ENCODE measurements at places on chromosomes 11 and 22.

GRCh38 chr11:9821008-9821752 lies 157.3 kb downstream of the SWAP70 start:
- no peak for DNase-seq

DNA sequence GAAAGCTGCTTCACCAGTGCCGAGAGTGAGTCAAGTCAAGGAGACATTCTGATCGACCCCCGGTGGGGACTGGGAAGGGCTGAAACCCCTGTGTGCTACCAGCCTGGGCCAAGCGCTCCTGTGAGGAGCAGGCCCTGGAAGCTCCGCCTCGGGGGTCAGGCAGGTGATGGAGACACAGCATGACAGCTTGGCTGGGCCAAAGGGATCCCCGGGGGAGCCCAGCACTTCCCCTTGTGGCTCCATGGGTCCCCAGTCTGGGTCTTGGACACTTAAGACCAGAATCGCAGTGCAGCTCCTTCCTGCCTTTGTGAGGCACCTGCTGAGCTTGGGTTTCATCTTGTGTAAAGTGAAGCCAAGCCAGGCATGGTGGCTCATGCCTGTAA lies 89.2 kb downstream of the MORC2 start:
- no peak for DNase-seq

GRCh38 chr11:100932474-100933100 lies 197.0 kb downstream of the PGR start:
- no peak for DNase-seq

DNA sequence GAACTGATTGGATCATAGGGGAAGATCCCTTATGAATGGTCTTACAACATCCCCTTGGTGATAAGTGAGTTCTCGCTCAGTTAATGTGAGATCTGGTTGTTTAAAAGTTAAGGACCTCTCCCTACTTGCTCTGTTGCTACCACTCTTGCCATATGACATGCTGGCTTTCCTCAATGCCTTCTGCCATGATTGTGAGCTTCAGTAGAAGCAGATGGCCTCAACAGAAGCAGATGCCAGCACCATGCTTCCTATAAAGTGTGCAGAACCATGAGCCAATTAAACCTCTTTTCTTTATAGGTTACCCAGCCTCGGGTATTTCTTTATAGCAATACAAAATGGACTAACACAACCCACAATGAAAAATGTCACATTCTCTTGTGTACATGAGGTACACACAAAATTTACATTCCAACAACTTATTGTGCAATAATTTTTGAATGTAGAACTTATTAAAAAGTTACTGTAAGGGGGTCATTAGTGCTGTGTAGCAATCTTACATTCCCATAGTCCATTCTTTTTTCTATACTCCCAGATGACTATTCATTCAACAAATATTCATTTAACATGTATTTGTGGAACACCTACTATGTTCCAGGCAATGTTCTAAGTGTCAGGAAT lies 10.3 kb downstream of the CYP2R1 start:
- DNase-seq = no peak

DNA sequence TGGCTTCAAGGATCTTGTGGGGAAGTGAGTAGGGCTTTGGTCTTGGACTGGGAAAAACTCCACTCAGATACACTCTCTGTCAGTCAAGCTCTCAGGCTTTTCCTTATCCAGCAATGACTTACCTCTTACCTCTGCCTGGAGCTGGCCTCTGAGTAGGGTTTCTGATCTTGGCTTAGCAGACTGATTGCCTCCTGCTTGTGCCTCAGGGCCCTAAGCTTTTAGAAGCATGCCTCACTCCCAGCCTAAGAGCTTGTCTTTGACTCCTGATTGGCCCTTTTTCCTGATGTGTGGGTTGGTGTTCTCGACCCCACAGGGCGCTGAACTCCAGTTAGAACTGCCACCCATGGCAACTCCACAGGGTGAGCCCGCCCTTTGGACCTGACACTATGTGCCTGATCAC lies 275.0 kb downstream of the ST3GAL4 start:
- DNase-seq = no peak

DNA sequence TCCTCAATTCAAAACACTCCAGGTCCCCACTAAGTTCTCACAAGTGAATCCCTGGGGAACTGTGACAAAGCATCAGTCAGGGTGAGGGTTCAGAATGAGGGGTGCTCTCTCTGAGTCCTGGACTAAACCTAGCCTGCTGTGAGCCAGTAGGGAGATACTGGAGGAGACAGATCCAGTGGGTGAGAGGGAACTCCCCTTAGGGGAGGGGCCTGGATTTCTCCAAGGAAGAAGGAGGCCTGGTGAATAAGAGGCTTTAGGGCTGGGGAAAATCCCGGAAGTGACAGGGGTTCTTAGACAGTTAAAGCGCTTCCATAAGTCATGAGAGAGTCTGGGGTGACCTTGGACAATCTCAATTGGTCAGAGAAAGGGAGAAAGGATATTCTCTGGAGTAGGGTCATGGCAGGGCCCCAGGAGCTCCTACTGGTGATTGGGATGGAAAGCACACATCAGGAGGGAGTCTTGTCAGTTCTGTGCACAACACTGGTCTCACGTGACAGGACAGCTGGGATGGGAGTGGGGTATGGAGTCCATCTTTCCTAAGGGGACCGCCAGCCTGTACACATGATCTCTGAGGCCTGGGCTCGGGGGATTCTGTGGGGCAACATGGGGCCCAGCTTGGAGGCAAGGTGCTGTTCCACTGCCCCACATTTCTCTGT lies 1.5 kb downstream of the TBC1D10A start:
- no peak for DNase-seq

DNA sequence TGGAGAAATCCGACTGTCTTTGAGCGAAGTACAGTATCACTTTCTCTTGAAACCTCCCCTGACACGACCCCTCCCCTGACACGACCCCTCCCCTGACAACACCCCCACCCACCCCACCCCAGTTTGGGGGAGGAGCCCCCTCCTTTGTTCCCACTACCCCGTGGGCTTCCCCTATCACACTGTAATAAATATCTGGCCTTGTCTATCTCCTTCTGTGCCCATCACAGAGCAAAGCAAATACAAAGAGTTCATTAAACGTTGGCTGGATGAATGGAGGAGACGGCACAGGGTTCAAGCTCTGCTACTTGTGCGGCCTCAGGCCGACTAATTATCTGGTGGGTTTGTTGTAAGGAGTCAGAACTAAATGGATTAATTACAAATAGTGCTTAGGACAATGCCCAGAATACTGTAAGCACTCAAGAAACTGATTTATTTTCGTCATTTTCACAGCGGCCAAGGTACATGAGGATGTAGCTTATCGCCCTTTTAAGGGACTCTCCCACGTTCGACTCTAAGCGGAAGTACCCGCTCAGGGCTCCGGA lies 628 bp upstream of the GGA1 start:
- DNase-seq = no peak

GRCh38 chr11:126538071-126538470 lies 182.6 kb downstream of the ST3GAL4 start:
- no peak for DNase-seq

DNA sequence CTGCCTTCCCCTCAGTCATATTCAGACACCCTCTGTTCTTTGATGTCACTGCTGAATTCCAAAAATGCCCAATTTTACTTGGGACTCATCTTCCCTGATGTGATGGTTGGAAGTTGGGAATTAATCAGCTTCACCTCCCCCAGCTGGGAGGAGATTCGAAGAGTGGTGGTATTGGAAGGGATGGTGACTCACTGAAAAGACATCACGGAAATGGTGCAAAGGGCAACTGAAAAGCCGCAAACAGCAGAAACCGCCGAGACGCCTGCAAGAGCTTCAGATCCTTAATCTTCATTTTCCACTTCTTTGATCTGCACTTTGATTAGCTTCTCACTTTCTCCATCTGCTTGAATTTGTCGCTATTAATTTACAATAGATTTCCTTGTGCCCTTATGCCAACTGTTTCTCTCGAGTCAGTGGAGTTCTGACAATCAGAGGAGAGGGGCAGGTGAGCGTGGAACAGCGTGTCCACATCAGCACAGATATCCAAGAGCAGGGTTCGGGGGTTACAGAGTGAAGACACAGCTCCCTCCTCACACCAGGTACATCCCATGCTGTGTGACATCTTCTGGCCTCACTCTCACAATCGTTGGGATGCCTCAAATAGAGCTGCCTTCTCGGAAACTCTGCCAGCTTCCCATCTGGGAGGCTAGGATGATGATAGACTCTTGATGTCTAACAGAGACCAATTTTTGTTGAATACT lies 325.4 kb downstream of the BRD1 start:
- DNase-seq = no peak

Measured in activated CD8-positive, alpha-beta memory T cell treated with anti-CD3 and anti-CD28 coated beads, Interleukin-2, amount 50 U/mL, for 4 hours (primary cell).